Activated T-helper 1 cell treated with anti-CD3 and anti-CD28 coated beads, Interleukin-2, amount 50 U/mL, for 16 hours (primary cell): ENCODE measurements at places on chromosomes 7 and 10.

GRCh38 chr7:140000666-140001268 lies 62.0 kb downstream of the PARP12 start:
- no peak for DNase-seq

GRCh38 chr7:125877246-125877645 lies 947.6 kb upstream of the POT1 start:
- no peak for DNase-seq

DNA sequence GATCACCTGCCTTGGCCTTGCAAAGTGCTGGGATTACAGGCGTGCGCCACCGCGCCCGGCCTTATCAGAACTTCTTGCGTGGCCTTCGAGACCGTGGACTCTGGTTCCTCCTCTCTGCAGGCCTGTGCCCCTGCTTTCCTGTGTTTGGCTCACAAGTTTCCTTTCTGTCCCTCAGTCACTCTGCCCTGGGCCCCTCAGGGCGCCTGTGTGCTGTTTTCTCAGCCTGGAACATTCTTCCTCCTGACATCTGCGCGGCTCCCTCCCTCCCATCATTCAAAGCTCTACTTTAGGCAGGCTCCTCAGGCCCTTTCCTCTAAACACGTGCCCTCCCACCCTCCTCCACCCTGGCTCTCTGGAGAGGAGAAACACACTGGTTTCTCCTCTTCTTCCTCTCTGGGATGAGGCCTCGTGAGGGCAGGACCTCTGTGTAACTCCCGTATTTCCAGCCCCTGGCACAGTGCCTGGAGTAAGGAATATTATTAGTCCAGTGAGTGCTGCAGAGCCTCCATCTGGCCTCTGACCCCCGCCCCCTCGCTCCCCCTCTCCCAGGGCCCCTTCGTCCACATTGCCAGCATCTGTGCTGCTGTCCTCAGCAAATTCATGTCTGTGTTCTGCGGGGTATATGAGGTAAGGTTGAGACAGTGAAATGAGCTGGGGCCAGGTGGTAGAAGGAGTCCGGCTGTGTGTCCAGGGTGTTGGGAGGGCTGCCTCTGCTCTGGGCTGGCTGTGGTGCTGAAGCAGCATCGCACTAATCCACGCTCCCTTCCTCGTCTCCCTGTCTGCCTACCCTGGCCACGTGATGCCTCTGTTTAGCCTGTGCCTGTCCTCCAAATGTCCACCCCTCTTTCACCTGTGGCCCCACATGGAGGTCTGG lies 7.1 kb downstream of the CLCN1 start:
- DNase-seq, result no peak

GRCh38 chr10:34760606-34761005 lies 54.5 kb downstream of the PARD3 start:
- DNase-seq, result no peak

DNA sequence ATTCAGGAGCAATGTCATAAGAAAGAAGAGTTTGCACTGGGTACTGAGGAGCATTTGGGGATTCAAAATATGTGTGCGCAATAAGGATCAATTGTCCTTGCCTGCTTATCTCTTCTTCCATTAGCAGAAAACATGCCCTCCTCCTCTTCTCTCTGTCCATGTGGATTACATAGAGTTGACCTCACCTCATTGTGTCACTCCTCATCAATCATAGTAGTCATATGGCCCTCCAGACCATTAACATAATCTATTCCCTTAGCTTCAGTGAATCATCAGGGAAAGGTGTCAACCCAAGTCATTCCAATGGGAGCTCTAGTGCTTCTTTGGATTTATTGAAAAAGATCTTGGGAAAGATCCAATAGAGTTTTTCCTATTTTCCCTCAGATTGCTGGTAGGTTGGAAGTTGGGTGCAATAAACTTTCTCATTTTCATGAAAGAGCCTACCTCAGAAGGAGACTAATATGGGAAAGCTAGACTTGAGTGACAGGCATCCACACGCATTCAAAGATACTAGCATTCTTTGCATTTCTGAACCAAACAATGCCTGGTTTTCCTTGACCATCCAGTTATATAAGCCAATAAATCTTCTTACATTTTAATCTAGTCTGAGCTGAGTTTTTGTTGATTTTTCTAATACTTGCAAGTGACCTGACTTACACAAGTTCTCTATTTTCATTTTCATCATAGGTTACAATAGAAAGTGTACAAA lies 71.5 kb upstream of the FAM13C start:
- DNase-seq, result no peak

GRCh38 chr10:96578633-96579032 lies 8.2 kb downstream of the TM9SF3 start:
- DNase-seq, result no peak
